Purkinje cell (primary cell): ENCODE measurements at places on chromosomes 5 and 9. TPM values are rescaled to one million over a fixed set of nuclear protein-coding genes. Genes with fewer than 3 reads are reported as not detected.

Gene IFNK
- not detected in 2 replicates for polyA plus RNA-seq

Gene LRRC26
- not detected in 2 replicates for polyA plus RNA-seq

Gene ESM1
- not detected in 2 replicates for polyA plus RNA-seq

Gene KIF12
- polyA plus RNA-seq = not detected in 2 replicates

Gene ADAMTSL2
- 0.52 TPM in 1 of 2 replicates, not detected in the other for polyA plus RNA-seq

Gene CRHBP
- polyA plus RNA-seq = 9.1 TPM in 1 of 2 replicates, not detected in the other

Gene MYMK
- not detected in 2 replicates for polyA plus RNA-seq

Gene OSMR
- polyA plus RNA-seq = 3.1 TPM in 1 of 2 replicates, not detected in the other

Gene ARID3C
- not detected in 2 replicates for polyA plus RNA-seq

Gene LCN6
- polyA plus RNA-seq = not detected in 2 replicates

Gene PTPRD
- polyA plus RNA-seq = 8.1 and 17.0 TPM in 2 replicates

Gene LRRC19
- polyA plus RNA-seq = 0.30 TPM in 1 of 2 replicates, not detected in the other

Gene NME5
- polyA plus RNA-seq = 113 and 125 TPM in 2 replicates

Gene COL5A1
- polyA plus RNA-seq = 5.9 and 11.6 TPM in 2 replicates

Gene KCNV2
- polyA plus RNA-seq = not detected in 2 replicates

Gene TAF1L
- not detected in 2 replicates for polyA plus RNA-seq

Gene SOHLH1
- polyA plus RNA-seq = 1.4 TPM in 1 of 2 replicates, not detected in the other

Gene TRPM6
- polyA plus RNA-seq = not detected in 2 replicates

Gene C9orf50
- polyA plus RNA-seq = not detected in 2 replicates

Gene ACTBL2
- not detected in 2 replicates for polyA plus RNA-seq

Gene CLIC3
- polyA plus RNA-seq = not detected in 2 replicates

Gene PAEP
- not detected in 2 replicates for polyA plus RNA-seq

Gene PAX5
- polyA plus RNA-seq = not detected in 2 replicates

Gene PKN3
- not detected in 2 replicates for polyA plus RNA-seq

Gene IFNA13
- not detected in 2 replicates for polyA plus RNA-seq

Gene ATP6V1G1
- polyA plus RNA-seq = 294 and 397 TPM in 2 replicates

Gene SLC45A2
- 1.8 TPM in 1 of 2 replicates, not detected in the other for polyA plus RNA-seq

Gene GABBR2
- polyA plus RNA-seq = 204 and 253 TPM in 2 replicates

Gene PAPPA
- 0.29 and 1.4 TPM in 2 replicates for polyA plus RNA-seq
